Activated CD4-positive, CD25-positive, alpha-beta regulatory T cell treated with anti-CD3 and anti-CD28 coated beads, Interleukin-2, amount 50 U/mL, for 72 hours (primary cell): ENCODE measurements at places on chromosomes 7 and 10.

- DNase-seq: no peak
These were observed 13.4 kb upstream of the ERCC6 start for GRCh38 chr10:49552277-49552676.

DNA sequence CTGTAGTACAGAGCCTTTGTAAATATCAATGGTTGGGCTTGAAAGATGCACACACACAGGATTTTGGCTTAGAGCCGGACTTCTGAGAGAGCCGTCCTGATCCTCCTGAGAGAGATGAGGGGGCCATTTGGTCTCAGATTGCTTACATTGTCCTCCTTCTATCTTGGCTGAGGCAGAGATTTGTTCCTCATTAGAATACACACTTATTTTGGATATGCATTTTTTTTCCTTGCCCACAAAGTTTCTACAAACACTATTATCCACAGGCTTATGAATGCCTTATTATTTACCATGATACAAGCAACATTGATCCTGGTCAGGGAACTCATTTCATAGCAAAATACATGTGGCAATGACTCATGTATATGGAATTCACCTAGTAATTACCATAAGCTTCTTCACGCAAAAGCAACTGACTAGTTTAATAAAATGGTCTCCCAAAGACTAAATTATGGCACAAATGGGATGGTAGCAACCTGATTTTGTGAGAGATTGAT is 175.3 kb downstream of the MDFIC start:
- DNase-seq: no peak

DNA sequence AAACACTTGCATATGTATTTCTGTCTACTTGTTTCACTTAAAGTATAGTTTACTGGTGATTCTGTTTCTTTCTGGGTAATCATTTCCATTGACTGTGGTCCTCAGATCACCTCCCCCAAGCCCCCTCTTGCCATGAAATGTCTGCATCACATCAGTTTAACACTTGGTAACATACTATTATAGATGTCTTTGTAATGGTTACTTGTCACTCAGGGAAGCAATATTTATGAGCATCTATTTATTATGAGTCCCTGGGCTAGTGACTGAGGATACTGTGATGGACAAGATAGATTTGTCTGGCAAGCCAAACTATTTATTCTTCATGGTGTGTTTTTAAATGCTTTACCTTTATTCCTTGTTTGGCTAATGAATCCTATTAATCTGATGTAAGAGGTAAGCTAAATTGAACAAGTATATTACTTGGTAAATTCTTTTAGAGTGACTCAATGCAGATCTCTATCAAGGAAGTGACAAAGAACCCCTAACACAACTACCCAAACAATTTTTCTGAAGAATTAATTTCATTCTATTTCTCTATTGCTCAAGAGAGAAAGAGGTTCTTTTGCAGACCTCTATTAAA is 270.9 kb downstream of the RELN start:
- no peak for DNase-seq

- DNase-seq: no peak
These were observed 5.8 kb downstream of the DKK1 start for GRCh38 chr10:52319926-52320325.

DNA sequence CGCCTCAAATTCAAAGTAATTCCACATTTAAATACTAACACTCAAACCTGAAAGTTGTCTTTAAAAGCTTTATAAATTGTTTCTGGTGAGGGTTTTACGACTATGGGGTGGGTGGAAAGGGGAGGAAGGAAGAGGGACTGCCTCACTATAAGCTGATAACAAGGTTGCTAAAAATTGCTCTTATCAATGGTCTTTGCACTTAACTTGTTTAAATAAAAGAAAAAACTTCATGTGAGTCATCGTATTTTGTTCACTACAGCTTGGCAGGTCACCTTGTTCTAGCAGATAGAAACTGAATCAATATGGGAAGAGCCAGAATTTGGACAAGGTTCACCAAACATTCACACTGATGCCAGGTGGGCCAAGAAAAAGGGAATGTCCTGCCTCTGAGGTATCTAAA is 129.2 kb downstream of the TES start:
- no peak for DNase-seq

- peak; percentile 14 for DNase-seq
These were observed 32.4 kb downstream of the SPDYE6 start for GRCh38 chr7:102323914-102324195.

DNA sequence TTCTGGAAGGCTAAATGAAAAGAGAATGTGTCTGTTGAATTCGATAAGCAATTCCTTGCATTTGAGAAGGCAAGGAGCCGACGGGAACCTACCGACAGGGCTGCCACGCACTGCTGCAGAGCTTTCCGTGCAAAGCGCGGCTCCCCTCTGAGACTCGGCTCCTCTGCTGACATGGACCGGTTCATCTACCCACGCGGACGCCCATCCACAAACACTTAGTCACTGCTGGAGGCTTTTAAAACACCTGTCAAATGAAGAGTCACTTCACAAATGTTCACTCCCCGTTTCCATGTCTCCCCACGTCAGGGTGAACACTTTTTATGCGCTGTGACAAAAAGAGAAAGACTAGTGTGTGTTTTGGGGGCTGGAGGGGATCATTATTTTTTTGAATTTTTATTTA is 32.0 kb downstream of the AMZ1 start:
- DNase-seq: no peak

DNA sequence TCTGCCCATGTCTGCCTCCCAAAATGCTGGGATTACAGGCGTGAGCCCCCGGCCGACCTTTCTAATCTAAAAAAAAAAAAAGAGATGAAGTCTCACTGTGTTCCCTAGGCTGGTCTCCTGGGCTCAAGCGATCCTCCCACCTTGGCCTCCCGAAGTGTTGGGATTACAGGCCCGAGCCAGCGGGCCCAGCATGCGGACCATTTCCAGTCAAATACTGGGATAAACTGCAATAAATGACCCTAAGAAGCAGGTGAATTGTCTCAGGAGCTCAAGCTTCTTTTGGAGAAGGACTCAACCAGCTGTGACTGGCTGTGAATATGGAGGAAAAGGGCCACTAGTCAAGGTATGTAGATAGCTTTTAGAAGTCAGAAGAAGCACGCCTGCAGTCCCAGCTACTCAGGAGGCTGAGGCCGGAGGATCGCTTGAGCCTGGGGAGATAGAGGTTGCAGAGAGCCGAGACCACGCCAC is 550 bp upstream of the CREM start:
- DNase-seq: no peak
